Effector memory CD4-positive, alpha-beta T cell (primary cell): ENCODE measurements at places on chromosomes 5 and 9.

GRCh38 chr5:39249069-39249468 is 29.7 kb upstream of the FYB1 start:
- no peak for DNase-seq

DNA sequence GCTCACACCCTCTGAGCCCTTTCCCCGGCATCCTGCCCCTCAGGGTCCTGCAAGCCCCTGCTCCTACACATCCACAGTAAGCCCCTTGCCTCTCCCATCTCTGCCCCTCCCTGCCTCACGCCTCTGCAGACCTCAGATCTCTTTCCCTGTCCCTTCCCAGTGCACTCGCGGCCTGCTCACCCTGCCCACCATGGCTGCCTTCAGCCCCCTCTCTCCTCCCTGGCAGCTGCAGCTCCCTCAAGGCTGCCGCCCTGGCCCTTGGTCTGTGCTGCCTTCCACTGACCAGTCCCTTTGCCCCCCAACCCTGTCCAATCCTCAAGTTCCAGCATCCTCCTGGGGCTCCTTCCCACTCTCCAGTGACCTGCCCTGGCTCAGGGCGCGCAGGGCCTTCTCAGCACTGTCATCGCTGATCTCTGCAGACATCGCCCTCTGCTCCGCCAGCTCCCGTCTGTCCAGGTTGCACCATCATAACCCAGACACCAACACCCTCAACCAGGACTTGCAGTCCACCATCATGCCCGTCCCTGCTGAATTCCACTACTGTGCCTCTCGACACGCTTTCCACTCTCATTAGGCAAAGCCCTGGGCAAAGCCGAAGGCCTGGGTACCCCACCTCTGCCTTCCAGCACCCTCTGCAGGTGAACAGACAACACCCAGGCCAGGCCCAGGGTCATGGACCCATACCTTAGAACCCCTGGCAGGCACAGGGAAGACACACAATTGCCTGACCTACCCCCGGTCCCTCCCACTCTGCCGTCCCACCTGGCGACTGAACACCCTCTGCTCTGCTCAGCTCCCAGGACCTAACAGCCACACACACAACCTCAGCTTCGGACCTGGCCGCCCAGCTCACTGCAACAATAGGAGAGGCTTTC is 97.8 kb upstream of the RUFY1 start:
- DNase-seq, result no peak

- no peak for DNase-seq
Measured at GRCh38 chr9:16705111-16705604, 165.3 kb downstream of the BNC2 start.

DNA sequence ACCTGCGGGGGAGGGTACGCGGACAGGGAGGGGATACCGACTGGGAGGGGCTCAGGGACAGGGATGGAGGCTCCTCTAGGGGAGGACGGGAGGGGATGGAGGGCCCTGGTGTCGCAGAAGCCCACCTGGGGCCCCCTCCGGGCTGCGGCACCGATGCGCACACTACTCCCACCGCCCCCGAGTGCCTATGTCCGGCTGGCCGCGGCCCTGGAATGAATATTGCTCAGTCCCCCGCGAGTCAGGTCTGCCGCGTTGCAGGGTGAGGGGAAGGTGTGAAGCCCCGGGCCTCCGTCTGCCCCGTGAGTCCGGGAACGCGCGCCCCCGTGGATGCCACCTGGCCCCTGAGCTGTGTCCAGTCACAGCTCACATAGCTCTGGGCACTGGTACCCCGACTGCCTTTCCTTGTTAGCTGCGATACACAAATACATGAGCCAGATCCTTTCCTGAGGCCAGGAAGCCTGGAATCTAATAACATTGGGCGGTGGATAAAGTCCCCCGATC is 44.5 kb upstream of the PRSS3 start:
- DNase-seq, result no peak

DNA sequence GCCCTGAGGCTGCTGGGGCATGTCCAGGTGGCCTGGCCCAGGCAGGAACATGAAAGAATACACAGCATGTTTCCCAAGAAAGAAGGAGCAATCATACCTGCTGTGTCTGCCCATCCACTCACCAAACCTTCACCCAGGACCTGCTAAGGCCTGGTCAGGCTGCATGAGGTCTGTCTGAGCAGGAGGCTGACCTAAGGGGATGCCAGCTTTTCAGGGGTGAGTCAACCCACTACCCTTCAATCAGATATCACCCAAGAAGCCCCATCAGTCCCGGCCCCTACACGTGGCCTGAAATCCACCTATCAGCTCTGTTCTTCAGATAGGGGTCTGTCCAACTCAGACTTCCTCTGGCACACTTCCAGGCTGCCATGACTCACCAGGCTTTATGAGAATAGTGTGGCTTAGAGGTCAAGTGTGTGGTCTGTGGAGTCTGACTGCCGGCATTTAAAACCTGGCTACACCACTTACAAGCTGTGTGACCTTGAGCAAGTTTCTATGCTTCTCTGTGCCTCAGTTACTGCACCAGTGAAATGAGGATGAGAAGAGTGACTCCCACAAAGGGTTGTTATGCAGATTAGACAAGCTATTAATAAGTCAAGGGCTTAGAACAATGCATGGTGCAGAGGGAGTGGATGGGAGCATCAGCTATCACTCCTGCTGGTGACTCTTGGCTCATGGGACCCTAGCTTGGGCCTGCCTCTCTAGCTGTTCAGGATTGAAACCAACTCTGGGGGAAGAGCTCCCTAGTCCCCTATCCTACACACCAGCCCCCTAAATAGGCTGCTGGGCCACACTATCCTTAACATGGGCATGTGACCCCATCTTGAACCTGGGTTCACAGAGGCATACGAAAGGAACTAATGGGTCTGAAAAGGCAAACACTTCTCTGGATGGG is 130.3 kb downstream of the PAX5 start:
- DNase-seq, result no peak

DNA sequence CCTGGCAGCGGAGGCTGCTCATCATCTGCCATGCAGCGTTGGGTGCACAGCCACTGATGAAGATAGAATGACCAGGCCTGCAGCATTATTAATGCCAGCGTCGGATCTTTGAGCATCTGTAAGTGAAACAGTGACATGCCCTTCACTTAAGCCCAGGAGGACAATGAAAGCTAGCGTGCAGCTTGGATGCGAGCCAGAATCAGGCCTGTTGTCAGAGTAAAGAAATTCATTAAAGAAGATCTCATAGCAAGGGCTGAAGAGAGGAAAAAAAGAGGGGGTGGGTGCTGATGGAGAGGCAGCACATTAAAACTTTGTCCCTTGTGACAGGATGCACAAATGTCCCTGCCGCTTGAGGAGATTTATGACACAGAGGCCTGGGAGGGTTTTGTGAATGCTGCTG is 186.1 kb upstream of the MAST4 start:
- DNase-seq, result no peak

DNA sequence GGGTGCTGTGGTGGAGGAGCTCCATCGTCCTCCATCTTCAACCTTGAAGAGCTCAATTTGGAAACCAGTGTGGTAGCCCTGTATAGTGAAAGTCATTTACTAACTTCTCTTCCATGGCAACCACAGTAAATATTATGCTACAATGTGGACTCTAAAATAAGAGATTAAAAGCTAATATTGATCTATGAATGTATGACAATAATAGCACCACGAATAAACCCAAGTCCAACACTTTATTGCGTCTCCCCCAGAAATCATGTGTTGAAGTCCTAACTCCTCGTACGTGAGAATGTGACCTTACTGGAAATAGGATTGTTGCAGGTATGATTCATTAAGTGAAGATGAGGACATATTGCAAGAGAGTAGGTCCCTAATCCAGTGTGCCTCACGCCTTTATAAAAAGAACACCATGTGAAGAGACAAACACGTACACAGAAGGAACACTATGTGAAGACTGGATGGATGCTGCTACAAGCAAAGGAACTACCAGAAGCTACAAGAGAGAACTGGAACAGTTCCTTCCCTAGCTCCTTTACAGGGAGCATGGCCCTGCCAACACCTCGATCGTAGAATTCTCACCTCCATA is 276.2 kb downstream of the PDE4D start:
- no peak for DNase-seq

DNA sequence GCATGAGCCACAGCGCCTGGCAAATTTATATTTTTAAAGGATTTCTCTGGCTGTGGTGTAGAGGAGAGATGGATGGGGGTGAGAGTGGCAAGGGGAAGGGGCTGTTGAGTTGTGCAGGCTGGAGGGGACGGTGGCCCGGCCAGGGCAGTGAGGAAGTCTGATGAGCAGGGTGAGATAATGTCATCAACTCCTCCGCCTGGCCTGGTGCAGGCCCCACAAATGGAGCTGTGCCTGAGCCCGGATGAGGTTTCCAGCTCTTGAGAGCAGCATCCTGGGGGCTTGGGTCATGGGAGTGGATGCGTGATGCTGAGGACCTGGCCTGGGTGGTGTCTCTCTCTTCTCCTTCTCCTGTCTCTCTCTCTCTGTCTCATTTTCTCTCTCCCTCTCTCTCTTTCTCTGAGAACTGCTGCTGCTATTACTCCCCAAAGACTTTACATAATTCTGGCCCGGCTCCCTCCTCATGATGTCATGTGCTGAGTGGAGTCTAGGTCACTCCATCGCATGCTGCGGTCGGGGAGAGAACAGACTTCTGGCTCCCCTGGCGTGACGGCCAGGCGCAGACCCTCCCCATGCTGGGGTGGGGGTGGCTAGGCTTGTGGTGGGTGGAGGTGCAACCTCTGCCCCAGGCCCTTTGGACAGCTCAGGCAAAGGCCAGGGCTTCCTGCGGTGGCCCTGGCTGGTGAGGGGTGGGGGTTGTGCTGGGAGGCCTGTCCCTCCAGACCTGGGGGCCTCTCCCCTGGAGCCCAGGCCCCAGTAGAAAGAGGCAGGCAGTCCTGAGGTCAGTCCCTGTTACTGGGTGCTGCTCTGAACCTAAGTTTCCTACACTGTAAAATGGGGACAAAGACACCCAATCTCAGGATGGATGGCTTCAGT is 26.4 kb downstream of the FGF18 start:
- no peak for DNase-seq

DNA sequence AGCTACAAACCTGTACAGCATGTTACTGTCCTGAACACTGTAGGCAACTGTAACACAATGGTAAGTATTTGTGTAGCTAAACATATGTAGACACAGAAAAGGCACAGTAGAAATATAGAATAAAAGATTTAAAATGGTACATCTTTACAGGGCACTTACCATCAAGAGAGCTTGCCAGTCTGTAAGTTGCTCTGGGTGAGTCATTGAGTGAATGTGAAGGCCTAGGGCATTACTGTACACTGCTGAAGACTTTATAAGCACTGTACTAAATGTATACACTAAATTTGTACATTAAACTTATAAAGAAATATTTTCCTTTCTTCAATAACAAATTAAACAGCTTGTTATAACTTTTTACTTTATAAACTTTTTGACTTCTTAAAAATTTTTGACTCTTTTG is 20.5 kb downstream of the ADRB2 start:
- no peak for DNase-seq

DNA sequence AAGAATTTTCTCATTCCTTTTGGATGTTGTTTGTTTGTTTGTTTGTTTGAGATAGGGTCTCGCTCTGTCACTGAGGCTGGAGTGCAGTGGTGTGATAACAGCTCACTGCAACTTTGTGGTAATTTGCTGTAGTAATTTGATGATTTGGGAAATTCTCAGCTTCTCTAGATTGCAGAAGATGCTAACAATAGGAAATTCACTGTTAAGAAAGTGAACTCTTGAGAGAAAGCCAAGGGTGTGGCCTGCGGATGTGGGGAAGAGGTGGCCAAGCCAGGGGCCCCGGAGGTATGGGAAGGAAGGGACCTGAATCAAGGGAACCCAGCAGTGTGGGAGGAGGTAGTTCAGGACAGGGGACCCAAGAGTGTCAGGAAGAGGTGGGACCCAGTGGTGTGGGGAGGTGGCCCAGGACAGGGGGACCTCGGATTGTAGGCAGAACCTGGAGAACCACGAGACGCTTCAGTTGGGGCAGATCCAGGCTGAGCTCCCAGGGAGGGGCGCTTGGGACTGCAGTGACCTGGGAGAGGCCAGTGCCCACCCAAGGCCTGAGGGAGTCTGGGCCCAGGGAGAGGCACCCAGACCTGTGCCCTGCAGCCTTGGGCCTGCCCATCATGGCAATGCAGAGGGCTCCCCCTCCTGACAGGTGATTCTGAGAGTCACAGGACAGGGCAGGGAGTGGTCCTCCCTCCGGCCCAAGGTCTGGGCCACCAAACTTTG is 5.6 kb upstream of the LCN2 start:
- DNase-seq, result no peak

DNA sequence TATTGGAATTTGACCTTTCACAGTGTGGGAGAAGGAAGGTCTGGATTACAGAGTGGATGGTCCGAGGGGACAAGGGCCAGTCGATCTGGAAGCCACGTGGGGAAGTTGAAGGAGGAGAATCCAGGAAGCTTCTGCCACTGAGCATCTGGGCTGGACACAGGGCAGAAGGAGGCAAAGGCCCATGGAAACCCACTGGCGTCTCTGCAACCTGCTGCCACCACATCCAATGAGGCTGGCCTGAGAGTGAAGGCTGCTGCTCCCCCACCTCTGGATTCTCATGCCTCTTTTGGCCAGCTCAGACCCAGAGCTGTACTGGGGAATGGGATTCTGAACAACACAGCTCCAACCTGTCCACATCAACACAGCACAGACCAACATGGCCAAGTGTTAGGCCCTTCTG is 48.9 kb upstream of the BOD1 start:
- no peak for DNase-seq

GRCh38 chr9:71767776-71768321 is 464 bp downstream of the CEMIP2 start:
- DNase-seq, result no peak

- no peak for DNase-seq
Measured at GRCh38 chr9:30075451-30076199, 2308.8 kb upstream of the ACO1 start.

DNA sequence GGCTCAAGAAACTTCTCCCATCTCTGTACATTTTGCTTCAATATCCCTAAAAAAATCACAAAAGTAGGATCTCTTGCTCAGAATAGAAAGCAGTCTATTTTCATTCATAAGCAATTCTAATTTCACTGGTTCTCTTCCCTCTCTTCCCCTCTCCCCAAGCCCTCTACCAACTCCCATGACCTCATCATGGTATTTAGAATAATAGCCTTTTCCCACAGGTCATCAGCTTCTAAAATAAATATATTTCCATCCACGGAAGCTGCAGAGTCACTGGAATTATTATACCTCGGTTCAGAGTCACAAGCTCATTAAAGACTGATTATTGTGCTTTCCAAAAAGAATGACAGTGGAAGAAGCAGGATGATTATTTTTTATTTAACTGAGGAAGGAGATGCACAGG is 84.2 kb upstream of the ADRA1B start:
- no peak for DNase-seq

GRCh38 chr9:69750085-69750484 is 9.7 kb downstream of the PTAR1 start:
- no peak for DNase-seq

DNA sequence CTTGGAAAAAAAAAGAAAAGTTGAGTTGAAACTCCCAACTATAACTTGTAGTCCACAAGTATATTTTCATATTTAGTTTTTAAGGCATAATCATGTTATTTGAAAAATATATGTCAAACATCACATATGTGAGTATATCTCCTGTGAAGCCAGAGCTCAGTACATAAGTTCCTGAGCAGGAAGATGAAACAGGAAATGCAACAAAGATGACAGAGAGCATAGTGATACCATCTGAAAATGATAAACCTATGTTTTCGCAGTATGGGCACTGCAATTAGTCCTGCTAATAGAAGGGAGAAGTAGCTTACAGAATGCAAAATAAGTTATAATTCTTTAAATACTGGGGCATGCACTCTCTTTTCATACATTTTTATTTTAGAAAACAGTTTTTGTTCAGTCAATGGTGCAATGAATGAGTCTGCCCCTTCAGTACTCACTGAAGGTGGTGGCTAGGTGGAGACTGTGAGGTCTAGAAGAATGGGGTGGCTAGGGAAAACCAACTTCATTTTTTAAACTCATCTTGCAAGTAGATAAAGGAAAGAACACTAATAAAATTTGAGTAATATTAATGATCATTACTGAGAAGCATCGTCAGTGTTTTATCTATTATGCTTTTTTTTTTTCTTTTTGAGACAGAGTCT is 54.1 kb upstream of the FYB1 start:
- DNase-seq, result no peak
